ENCODE measurements at places on chromosomes 5 and 9.

- DNase-seq = no peak
Observed at GRCh38 chr5:14225173-14225834, 82.2 kb downstream of the TRIO start.

DNA sequence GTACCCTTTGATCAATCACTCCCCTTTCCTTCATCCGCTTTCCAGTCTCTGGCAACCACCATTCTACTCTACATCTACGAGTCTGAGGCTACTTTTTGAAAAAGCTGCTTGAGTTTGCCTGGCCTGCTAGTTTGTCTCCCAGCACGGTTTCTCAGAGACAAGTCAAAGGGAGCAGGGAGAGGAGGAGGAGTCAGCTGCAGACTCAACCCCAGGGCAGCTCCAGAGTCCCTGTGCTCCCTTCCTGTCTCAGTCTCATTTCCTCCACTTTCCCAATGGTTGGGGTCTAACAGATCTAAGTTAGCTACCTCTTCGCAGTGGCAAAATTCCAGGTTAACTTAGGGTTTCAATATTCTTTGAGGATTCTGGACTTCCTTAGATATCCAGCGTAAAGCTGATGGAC, 80.0 kb upstream of the PCA3 start:
- DNase-seq = no peak

- DNase-seq = no peak
Observed at GRCh38 chr9:130466537-130467217, 21.9 kb downstream of the ASS1 start.

- no peak for DNase-seq
Observed at GRCh38 chr9:137166380-137167229, 3.2 kb downstream of the LRRC26 start.

DNA sequence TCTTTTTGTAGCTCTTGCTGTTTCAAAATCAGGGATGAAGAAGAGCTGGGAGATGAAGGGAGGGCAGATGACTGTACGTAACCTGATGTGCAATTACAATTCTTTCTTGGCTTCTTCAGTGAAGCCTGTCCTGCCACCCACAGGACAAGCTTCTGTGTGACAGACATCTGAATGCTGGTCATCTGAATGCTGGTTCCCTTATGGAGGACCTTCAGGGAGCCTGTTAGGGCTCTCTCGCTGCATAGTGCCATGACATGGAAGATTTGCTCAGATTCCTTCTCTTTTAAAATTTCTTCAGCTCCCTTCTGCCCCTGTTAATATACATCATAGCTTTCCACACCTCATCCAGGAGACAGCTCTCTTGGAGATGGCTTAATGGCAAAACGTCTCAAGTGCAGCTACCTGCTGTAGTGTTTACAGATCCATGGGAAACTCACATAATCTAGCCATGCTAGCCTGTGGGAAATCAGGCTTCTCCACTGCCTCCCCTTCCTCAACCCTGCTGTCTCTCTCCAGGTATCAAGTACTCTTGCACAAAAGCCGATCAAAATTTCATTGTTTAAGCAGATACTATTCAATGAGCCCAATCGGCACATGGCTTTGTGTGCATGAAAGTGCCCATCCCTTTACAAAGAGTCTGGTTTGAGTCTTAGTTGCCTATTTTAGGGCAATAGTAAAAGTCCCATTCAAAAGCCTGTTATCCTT, 134.6 kb downstream of the RAB3C start:
- no peak for DNase-seq

DNA sequence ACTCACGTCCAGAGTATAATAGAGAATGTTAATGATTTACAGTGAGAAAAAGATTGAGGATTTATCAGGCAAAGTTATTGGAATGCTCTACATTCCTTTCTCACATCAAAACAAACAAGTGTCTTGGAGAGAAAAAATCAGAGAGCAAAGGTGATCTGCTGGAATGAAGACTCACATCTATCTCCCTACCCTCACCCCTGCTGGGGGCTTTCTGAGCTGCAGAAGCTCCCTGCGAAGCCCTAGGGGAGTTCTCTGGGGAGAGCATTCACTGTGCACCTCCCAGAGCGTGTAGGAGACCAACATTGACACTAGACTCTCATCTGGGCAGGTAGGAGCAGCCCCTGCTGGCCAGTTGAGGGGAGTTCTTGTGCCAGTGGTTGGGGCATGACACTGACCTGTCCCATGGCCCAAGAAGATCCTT, 76.6 kb upstream of the ADAMTS16 start:
- peak; percentile 34 for DNase-seq

- DNase-seq = no peak
Observed at GRCh38 chr5:1297243-1297642, 2.4 kb upstream of the TERT start.

GRCh38 chr9:12698986-12699385, 5.8 kb downstream of the TYRP1 start:
- no peak for DNase-seq

- no peak for DNase-seq
Observed at GRCh38 chr5:153490118-153491037, at the start of gene GRIA1. Gene GRIA1, plus strand, starts transcription at chr5:153490670.

DNA sequence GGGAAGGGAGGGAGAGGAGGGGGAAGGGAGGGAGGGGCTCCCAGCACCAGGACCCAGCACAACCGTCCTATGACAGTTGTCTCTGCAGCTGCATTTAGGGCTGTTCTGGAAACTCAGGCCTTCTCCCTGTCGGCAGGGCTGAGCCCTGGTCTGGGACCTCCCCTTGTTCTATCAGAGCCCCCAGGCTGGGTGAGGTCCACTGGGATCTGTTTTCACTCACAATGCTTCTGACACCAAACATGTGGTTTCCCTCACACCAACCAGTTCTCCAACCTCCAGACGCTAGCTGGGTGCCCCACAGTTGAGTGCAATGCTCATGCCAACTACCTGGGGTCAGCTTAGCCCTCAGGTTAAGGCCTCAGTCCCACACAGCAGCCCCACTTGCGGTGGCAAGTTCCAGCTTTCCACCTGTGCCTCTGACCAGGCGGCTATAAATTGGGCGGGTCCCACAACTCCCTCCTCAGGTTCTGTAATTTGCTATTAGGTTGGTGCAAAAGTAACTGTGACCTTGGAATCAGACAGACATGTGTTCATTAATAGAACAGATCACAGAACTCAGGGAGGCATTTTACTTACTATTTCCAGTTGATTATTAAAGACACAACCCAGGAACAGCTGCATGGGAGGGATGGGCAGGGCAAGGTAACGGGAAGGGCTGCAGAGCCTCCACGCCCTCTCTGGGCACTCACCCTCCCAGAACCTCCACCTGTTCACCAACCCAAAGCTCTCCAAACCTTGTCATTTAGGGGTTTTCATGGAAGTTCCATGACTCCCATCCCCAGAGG, 13.5 kb downstream of the ADAMTS2 start:
- no peak for DNase-seq

GRCh38 chr9:135907006-135907430, 328 bp downstream of the CAMSAP1 start:
- DNase-seq = no peak

- no peak for DNase-seq
Observed at GRCh38 chr9:84975926-84976325, 306.4 kb downstream of the NTRK2 start.

DNA sequence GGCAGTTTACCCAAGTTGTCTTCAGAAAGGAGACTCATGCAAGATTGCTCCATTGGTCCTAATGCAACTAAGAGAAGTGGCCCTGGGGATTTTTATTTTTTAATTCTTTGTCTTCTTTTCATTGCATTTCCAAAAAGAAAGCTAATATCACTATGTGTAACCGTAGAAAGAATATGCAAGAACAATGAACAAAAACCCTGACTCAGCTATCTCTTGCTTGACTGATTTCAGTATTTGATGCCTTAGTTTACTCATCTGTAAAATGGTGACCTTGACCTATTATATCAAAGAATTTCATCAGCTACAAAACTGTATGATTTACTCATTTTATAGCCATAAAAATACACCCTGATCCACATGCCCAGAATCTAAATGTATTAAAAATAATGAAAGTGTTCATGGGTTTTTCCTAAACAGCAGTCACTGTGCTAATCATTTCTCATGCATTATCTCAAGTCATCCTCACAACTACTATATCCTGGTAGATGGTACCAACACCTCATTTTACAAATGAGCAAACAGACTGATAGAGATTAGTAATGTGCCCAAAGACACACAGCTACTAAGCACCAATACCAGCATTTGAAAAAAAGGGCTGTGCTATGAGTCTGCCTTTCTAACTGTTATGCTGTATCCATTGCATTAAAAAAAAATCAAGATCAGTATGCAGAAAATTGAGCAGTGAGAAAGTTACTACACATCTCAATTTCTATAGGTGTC, 185.7 kb downstream of the MLLT3 start:
- no peak for DNase-seq

DNA sequence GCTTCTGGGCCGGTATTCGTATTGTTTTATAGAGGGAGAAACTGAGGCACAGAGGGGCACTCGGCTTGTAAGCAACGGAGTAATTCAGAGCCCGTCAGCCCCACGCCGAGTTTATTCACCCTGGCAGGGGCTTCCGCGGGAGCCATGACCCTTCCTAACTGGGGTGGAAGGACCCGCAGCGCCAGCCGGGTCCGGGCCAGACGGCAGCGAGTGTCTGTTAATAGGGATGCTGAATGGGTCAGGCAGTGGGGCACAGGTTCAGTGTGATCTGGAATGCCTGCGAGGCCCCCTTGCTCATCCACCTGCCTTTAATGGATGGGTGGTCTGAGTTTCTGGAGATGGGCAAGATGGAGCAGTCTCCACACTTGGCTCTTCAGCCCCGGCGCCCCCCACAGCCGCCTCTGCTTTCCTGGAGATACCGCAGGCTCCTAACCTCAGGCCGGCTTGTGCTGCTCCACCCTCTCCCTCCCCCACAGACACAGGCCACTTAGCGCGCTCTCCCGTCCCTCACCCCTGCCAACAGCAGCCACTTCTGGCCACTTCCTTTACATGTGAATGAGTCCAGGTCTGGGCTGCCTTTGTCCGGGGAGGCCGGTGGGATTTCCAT, 147.1 kb downstream of the ERCC6L2 start:
- no peak for DNase-seq

GRCh38 chr9:109908459-109909390, 128.7 kb downstream of the PALM2AKAP2 start:
- no peak for DNase-seq

GRCh38 chr5:94010814-94011213, 269.4 kb upstream of the POU5F2 start:
- DNase-seq = no peak

DNA sequence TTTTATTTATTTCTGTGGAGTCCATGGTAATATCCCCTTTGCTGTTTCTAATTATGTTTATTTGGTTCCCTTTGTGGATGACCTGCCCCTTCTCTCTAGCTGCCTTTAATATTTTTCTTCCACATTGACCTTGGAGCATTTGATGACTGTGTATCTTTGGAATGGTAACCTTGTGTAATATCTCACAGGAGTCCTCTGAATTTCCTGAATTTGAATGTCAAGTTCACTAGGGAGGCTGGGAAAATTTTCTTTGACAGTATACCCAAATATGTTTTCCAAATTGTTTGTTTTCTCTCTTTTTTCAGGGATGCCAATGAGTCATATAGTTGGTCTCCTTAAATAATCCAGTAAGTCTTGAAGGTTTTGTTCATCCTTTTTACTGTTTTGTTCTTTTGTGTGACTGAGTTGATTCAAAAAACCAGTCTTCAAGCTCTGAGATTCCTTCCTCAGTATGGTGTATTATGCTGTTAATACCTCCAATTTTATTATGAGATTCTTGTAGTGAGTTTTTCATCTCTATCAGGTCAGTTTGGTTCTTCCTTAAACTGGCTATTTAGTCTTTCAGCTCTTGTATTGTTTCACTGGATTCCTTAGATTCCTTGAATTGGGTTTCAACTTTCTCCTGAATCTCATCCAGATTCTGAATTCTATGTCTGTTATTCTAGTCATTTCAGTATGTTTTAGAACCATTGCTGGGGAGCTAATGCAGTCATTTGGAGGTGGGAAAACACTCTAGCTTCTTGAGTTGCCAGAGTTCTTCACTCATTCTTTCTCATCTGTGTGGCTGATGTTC, 349.0 kb upstream of the TARS1 start:
- DNase-seq = no peak

DNA sequence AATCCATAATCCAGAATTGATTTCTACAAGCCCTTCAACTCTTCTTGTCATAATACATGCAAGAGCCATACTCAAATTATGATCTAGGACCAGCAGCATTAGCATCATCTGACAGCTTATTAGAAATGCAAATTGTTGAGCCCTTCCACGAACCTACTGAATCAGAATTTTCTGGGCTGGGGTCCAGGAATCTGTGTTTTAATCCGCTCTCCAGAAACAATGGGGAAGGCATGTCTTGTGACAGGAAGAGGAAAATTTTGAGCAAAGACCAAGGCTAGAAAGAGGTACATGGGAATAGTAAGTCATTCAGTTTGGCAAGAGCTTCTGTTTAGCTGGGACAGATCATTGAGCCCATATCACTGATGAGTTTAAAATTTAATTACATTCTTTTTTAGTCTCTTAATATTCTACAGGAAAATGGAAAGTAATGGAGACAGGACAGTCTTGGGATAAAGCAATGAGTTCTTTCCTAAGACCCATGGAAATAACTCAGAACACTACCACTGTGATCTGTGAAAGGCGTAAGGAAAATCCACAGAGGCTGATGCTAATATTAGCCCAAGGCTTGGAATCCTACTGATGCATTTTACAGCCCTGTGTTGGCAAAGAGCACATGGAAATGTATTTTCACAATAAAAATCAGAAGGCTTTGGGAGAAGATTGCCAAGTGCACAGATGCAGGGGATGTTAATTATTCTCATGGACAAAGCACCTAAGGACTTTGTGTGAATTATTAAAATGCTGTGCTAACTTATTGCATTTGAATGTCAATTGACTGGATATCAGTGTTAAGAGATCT, 73.7 kb upstream of the STK32A start:
- DNase-seq = no peak

- no peak for DNase-seq
Observed at GRCh38 chr5:175597718-175598117, 60.2 kb upstream of the HRH2 start.

- no peak for DNase-seq
Observed at GRCh38 chr5:112709416-112709815, 28.3 kb upstream of the APC start.

- no peak for DNase-seq
Observed at GRCh38 chr5:135211791-135212190, 177.8 kb upstream of the PITX1 start.
